ENCODE measurements at places on chromosomes 13 and 19.

GRCh38 chr13:36815062-36815461 lies 4.0 kb upstream of the RFXAP start:
- no peak for DNase-seq

GRCh38 chr13:73702419-73703071 lies 431.7 kb downstream of the KLF12 start:
- peak; percentile 33 for DNase-seq

GRCh38 chr13:42348576-42348975 lies 76.6 kb downstream of the AKAP11 start:
- no peak for DNase-seq

- no peak for DNase-seq
These were observed 342.4 kb downstream of the KCNRG start for GRCh38 chr13:50357586-50358118.

DNA sequence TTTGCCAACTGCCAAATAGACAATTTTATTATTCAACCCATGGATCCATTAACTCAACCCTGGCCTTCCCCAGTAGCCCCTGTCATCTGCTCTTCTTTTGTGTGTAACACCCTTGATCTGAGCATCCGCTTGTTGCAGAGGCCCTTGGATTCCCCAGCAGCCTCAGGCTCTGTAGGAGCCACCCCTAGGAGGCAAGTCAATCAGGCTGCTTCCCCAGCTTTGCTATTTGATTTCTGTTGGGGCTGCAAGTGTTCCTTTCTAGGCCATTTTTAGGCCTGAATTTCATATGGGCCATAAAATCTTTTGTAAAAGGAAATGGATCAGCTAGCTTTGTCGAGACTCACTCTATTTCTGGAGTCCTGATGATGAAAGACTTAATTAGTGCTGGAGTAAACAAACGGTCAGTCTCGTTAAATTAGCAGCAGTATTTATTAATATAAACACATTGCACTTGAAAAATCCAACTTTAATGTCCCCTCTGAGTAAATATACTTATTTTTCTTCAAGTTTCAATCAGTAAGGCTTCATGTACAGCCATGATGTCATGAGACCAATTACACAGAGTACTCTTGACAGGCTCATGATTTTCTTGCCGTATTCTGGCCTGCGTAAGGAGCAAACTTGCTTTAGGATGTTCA lies 105.3 kb downstream of the RGCC start:
- no peak for DNase-seq

DNA sequence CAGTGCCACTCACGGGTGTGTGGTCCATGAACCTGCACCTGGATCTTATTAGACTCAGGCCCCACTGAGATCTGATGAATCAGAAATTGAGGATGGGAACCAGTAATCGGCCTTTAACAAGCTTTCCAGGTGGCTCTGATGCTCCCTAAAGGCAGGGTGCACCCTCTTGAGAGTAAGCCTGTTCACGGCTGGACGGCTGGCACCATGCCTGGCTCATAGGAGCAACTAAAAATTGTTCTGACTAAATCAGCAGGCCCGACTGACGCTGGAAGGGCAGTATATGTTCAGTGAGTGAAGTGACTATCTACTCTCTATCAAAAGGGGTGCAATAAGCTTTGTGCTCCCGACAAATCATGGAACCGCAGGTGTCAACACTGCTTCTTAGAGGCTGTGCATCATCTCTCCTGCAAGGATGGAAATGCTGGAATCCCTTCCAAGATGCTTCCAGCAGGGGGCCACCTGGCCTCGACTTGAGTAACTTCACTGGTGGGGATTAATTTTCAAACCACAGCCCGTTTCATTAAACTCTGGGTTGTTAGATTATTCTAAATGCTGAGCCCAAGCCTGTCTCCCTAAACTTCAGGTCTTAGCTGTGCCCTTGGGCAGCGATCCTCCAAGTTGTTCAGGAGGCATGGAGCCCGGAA lies 28.4 kb downstream of the TMTC4 start:
- no peak for DNase-seq

DNA sequence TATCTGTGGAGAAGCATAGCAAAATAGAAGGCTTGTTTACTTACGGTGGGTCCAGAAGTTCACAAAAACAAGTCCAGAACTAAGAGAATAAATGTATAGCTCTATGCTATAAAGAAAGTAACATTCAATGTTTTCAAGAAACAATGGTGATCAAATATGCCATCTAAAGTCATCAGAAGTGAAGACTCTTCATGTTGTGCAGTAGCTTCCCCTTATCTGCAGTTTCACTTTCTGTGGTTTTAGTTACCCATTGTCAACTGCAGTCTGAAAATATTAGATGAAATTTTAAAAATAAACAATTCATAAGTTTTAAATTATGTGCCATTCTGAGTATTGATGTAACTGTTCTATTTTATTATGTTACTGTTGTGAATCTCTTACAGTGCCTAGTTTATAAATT lies 72.5 kb downstream of the EDNRB start:
- no peak for DNase-seq

- peak; percentile 95 for DNase-seq
These were observed 9.4 kb downstream of the HRC start for GRCh38 chr19:49145573-49146407.
